ENCODE measurements at places on chromosomes 1 and 21.
A peak's percentile ranks its signal among the peaks of the same experiment; 100 is the strongest.

- peak; percentile 24 for DNase-seq
These were observed 119.5 kb downstream of the HMCN1 start for GRCh38 chr1:185853739-185854138.

DNA sequence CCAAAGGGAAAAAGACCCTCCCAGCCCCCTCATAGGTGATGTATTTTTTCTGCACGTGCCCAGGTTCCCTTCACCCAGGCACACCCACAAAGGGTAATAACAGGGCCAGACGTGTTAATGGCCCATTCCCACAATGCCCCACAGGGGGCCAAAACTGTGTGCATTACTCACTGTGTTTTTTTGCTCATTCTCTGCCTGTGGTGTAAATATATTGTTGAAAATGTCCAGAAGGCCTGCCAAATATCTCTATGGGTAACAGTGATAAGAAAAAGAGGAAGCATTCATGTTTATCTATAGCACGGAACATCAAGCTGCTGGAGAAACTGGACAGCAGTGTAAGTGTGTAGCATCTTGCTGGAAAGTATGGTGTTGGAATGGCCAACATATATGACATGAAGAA is 21.9 kb downstream of the RHEX start:
- no peak for DNase-seq

- DNase-seq, result no peak
These were observed 31.1 kb downstream of the PADI6 start for GRCh38 chr1:17403081-17403480.

- no peak for DNase-seq
These were observed 237.5 kb downstream of the TTLL7 start for GRCh38 chr1:83761167-83762038.

- no peak for DNase-seq
These were observed 25.6 kb downstream of the POFUT2 start for GRCh38 chr21:45262041-45262581.

GRCh38 chr1:174761335-174761734 is 238.4 kb upstream of the CACYBP start:
- DNase-seq, result no peak

- peak; percentile 76 for DNase-seq
These were observed 21.5 kb downstream of the RAP1GAP start for GRCh38 chr1:21647431-21648351.

GRCh38 chr1:201714542-201715329 is 114.2 kb upstream of the IPO9 start:
- DNase-seq, result peak; percentile 94

DNA sequence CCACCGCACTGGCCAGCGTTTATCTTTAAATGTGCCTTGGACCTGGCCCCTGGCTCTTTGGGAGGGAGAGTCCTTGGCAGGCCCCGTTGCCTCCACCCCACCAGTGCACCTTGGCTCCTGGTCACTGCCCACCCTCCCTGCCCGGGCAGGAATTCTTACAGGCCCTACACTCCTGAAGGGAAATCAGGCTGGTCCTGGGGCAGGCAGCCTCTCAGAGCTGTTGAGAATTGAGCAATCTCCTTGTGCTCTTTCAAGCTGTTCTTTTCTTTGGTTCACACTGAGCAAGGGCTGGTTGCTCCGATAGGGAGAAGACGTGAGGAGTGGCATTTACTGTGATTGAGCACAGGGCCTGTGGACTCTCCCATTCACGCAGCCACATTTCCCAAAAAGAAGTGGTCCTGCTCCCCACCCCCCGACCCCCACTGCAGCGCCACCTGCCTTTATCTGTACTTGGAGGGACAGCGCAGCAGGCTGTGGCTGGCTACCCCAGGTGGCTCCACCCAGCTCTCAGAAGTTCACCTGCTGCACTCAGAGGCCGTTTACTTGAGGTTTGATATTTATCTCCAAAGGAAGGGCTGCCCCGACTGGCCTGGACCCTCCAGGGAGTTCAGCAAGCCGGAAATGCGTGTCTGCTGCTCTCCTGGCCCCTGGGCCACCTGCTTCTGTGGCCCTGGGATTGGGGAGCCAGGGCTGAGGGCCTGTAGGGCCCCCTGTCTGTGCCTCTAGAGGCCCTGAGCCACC is 47.8 kb downstream of the SKI start:
- peak; percentile 58 for DNase-seq

- peak; percentile 82 for DNase-seq
These were observed 3.4 kb upstream of the PLEKHM2 start for GRCh38 chr1:15680561-15681348.

GRCh38 chr1:235999259-235999925 is 65.5 kb downstream of the NID1 start:
- peak; percentile 71 for DNase-seq

DNA sequence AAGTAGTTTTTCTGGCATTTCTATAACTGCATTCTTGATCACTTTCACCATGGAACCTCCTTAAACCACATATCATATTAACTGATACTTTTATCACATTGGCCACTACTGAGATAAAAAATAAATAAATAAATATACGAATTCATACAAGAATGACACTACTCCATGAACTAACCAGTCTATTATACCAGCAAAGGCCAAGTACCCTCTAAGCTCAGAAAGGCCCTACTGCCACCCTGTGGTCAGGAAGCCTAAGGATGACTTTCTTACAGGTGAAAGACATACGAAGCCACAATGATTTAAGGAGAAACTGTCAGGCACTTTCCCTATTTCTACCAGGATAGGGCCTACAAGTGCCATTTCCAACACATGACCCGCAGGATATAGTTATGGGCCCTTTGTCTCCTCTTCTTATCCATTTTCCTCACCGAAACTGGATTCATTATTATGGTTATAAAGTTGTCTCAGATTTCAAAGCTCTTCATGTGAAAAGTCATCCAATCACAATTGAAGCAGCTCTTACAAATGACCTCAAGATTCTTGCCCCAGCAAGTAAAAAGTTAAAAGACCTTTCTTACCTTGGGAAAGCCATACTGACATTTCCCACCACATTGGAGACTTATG is 23.9 kb downstream of the DNAJC8 start:
- peak; percentile 72 for DNase-seq

GRCh38 chr1:10621906-10622305 is 147.2 kb downstream of the PEX14 start:
- DNase-seq, result no peak

DNA sequence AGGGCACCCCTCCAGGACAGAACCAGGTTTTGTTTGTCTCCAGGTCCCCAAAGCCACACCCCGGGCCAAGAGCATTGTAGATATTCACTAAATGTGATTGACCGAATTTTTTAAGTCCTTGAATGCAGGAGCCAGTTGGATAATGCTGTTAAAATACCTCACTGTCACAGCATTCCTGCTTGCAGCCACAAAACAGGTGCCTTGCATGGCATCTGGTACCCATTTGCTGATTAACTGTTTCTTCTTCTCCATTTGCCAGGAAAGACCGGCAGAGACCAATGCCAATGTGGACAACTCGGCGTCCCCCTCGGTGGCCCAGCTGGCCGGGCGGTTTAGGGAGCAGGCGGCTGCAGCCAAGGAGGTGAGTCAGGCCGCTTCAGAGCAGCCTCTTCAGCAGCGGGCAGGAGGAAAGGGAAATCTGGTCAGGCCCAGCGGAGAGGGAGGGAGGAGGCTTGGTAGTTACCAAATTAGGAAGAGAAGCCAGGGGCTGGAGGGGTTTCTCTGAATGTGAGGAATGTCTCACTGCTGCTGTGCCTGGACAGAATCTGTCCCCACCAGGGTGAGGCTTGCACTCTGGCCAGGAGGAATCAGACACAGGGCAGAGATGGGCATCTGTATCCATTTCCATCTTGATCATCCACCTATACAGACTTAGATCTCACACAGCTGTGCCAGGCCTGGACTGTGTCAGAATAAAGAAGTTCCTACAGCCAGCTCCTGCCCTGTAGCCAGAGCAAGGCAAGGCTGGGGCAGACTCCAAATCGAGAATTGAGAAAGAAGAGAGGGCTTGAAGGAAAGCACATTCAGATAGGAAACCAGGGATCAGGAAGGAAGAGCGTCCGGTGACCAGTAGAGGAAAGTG is 37.9 kb upstream of the MPZL1 start:
- DNase-seq, result peak; percentile 71

GRCh38 chr1:155379631-155380090 is 59.0 kb downstream of the RUSC1 start:
- peak; percentile 65 for DNase-seq

GRCh38 chr1:5935026-5935425 is 57.2 kb downstream of the NPHP4 start:
- DNase-seq, result no peak

- no peak for DNase-seq
These were observed 123.4 kb upstream of the ADGRL4 start for GRCh38 chr1:79129914-79130313.

DNA sequence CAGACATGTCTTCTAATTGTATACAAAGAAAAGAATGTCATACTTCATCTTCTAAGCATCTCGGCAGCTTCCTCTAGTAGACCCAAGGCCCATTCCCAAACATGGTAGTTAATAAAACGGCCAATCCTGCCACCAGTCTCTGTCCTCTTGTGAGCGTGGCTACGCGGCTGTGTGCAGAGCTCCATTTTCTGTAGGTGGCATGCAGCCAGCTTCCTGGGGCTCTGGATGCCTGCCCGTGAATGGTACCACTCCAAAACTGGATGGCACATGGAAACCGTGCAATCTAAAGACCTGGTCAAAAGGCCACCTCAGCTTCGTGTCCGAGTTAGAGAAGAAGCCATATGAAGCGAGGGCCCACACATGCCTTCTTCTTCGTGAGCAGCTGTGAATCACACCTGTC is 110.7 kb downstream of the SIPA1L2 start:
- no peak for DNase-seq

- peak; percentile 82 for DNase-seq
These were observed 4.5 kb downstream of the HSPB7 start for GRCh38 chr1:16013220-16013907.

- no peak for DNase-seq
These were observed 63.8 kb upstream of the ARHGAP29 start for GRCh38 chr1:94301186-94301585.

GRCh38 chr1:8782001-8782620 is 35.3 kb downstream of the RERE start:
- DNase-seq, result no peak

GRCh38 chr1:60386249-60386648 is 312.7 kb upstream of the C1orf87 start:
- no peak for DNase-seq

DNA sequence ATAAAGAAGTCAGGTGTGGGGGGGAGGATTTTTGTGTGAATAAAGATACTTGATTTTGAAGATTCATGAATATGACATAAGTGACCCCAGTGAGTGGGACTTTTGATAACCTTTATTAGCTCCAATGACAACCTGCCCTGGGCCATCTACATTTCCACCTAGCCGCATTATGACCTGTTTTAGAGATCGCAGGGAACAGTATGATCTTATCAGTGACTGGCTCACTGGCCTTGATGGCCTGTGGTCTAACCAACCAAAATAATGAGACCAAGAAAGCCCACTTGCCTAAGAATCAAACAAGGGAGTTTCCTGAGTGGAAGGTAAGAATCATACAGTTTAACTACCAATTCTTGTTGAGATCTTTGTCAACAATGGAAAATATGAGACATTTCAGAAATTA is 1.8 kb downstream of the ELAPOR1 start:
- DNase-seq, result no peak

DNA sequence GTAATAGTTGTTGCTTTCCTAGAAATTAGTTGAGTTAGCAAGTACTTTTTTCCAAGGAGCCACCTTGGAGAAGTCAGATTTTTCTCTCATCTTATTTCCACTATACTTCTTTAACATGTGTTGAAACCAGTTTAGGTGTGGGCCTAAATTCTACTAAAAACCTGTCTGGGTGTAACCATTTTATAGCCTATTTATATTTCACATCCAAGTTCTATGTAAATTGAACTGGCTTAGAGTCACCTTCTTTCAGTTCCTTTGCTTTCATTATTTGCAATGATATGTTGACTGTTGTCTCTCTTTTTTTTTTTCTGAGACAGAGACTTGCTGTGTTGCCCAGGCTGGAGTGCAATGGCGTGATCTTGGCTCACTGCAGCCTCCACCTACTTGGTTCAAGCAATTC is 195.6 kb downstream of the CLEC20A start:
- no peak for DNase-seq
